Activated CD4-positive, CD25-positive, alpha-beta regulatory T cell (primary cell): ENCODE measurements at places on chromosomes 3 and 15.

DNA sequence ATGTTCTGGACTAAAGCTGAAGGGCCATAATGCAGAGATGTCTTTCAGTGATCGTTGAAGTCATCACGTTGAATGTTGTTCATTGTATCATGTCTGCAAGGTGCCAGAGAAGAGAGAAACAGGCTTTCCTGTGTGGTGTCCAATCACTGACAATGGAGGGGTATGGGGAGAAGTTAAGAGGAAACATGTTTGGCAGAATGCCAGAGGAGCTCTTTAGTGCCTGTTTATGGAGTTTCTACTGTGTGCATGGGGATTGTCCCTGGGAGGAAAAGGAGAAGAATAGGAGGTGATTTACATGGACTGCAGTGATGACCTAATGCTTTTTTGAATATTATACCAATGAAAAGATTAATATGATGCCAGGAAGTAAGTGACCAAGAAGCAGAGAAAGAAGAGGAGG is 11.7 kb downstream of the SCAANT1 start:
- DNase-seq: no peak

- DNase-seq: no peak
These were observed 21.6 kb upstream of the SLC28A2 start for GRCh38 chr15:45230245-45230965.

GRCh38 chr3:108899530-108899929 is 54.1 kb downstream of the GUCA1C start:
- no peak for DNase-seq

DNA sequence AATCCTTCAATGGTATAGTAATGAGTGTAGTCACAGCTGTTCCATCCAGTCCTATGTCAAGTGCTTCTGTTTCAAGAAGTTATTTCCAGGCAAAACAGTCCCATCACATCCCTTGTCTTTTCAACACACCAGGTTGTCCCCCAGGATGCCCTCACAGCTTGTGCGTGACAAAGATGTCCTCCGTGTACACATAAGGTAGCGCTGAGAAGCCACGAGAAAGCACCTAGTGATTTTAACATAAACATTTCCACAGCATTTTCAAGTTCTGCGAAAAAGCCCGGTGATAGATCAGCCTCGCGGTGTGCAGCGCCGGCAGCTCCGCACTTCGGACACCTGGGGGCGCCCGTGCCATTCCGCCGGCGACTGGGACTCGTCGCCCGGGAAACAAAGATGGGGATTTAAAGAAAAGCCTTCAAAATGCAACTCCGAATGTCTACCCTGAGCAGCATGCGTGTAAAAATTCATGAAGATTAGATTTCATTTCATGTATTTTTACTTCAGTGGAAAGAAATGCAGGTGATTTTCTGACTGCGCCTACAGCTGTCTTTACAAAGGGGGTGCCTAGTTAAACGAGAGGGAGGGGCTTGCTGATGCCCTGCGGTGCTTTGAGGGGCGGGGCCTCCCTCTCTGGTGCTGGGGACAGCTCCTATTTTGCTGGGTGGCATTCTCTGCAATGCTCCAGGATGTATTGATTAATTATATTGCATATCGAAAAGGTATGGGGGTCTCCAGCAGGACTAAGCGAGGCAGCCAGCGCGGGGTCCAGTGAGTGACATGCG is 49.9 kb downstream of the KY start:
- peak; percentile 3 for DNase-seq

- no peak for DNase-seq
These were observed 34.5 kb upstream of the CHST2 start for GRCh38 chr3:143084856-143085731.

GRCh38 chr15:81133782-81134461 is at the start of gene CFAP161:
Gene CFAP161, plus strand, starts transcription at chr15:81134270. Its CDS starts 60 bp downstream, at chr15:81134330.
- DNase-seq: no peak

DNA sequence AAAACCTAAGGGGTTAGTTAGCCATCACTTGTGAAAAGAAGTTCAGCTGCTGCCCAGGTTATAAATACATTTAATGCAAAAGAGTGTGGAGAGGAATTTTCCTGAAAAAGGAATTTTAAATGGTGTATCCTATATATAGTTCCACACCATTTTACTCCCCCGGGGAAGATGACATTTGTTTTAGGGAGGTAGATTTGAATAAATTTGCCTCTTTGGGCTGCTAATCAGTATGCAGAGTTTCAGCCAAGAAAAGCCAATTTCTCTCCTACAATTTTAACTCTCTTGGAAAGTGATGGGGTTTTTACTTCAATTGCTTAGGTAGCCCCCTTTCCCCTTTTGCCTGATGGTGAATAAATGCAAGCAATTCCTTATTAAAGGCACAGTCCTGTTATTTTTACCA is 161.2 kb downstream of the OTOL1 start:
- DNase-seq: no peak

GRCh38 chr3:154776549-154777225 is 303.4 kb upstream of the MME start:
- DNase-seq: no peak

DNA sequence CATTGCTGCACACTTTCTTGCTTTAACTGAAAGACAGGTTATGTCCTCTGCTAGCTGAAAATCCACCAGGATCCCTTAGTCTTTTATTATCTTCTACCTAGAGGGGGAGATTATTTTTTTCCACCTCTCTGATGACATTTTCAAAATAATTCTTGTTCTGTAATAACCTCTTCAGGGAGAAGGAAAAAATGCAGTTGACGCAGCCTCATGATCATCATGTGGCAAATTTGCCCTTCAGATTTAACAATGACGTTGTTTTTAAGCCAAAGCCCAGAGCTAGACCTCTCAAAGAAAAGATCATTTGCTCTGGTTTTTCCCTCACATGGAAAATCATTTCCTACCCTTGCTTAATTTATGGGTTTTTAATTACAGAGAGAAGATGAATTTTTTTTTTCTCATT is 724.9 kb downstream of the NLGN1 start:
- no peak for DNase-seq

- DNase-seq: no peak
These were observed 50.9 kb downstream of the HCN4 start for GRCh38 chr15:73317651-73318462.

DNA sequence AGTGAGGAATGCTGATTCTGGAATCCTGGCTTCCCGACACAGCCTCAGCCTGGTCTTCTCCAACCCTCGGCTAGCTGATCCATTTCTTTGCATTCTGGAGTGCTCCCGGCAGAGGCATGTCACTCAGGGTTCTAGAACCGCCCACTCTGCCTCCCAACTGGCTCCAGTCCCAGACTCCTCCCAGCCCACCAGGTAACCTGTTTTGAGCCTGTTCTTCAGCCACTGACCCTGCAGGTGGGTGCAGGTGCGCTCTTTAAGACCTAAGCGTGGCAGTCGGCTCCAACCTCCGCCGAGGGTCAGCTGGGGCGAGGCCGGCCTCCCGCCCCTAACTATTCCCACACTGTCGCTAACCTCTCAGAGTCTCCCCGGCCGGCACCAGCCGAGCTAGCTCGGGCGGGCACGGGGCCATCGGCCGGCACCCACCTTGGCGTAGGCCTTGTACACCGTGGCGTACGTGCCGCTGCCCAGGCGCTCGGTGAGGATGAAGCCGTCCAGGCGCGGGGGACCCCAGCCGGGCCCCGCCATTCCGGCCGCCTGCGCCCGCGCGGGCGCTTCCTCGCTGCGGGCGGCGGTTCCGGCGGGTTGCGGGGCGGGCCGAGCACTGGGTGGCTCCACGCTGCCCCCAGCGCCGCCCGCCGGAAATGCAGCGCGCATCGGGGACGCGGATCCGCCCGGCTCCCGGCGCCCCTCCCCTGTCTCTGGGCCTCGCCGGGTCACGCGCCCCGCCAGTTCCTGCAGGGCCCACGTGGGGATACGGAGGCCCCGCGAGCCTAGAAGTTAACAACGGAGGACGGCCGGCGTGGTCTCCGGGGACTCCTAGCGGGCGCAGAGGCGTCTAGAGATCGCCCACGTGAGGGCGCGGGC is at the start of gene ULK3:
Gene ULK3 (minus strand): TSS at position 576 of the 864 bp plus-strand sequence. CDS start 51 bp downstream, at position 525.
- DNase-seq: peak; percentile 82

- no peak for DNase-seq
These were observed 367.9 kb downstream of the ZIC4 start for GRCh38 chr3:147038481-147038880.

GRCh38 chr3:191473661-191474198 is 12.8 kb downstream of the PYDC2 start:
- no peak for DNase-seq

DNA sequence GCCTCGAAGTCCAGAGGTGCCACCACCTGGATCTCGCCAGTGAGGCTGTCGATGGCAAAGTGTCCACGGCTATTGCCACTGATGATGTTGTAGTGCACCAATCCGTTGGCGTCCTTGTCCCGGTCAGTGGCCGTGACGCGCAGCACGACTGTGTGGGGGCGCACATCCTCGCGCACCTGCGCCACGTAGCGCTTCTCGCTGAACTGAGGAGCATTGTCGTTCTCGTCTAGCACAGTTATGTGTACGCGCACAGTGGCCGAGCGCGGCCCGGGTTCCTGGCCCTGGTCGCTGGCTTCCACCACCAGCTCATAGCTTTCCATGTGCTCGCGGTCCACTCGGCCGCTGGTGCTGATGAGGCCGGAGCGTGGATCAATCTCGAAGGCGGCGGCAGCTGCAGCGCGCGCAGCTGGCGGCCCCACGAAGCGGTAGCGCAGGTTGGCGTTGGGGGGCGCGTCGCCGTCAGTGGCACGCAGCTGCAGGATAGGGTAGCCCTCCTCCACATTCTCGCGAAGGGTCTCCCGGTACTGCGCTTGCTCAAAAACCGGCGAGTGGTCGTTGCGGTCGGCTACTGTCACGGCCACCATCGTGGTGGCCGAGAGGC is 1.8 kb downstream of the CELSR3 start:
- DNase-seq: no peak

GRCh38 chr3:12946251-12946648 is 104.9 kb upstream of the RPL32 start:
- DNase-seq: no peak

GRCh38 chr3:120839120-120839519 is 68.9 kb upstream of the STXBP5L start:
- DNase-seq: no peak

GRCh38 chr3:61662861-61663260 is 101.5 kb downstream of the PTPRG start:
- no peak for DNase-seq

DNA sequence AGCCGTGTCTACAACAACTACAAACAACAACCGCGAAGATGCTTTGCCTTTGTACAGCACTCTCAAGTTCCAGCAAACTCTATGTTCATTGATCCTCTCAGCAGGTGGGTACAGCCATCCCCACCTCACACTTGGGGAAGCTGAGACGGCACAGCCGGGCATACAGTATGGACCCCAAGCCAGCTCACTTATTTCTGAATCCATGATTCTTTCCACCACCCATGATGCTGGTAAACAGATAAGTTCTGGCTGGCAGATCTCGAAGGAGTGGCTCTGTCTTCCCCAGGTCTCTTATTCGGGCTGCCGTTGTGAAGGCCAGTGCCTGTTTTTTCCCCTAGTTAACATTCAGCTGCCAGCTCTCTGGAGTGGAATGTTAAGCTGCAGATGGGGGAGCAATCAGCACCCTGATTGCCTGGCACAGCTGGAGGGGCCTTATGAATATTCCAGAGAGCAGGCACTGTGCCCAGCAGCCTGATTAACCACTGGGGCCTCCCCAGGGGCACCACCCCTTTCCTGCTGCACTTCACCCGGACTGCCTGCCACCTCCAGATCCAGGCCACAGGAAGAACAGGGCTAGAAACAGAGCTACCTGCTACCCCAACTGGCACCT is 73.2 kb downstream of the CORO2B start:
- no peak for DNase-seq

GRCh38 chr15:33309602-33310276 is 1.0 kb upstream of the RYR3 start:
- DNase-seq: no peak

DNA sequence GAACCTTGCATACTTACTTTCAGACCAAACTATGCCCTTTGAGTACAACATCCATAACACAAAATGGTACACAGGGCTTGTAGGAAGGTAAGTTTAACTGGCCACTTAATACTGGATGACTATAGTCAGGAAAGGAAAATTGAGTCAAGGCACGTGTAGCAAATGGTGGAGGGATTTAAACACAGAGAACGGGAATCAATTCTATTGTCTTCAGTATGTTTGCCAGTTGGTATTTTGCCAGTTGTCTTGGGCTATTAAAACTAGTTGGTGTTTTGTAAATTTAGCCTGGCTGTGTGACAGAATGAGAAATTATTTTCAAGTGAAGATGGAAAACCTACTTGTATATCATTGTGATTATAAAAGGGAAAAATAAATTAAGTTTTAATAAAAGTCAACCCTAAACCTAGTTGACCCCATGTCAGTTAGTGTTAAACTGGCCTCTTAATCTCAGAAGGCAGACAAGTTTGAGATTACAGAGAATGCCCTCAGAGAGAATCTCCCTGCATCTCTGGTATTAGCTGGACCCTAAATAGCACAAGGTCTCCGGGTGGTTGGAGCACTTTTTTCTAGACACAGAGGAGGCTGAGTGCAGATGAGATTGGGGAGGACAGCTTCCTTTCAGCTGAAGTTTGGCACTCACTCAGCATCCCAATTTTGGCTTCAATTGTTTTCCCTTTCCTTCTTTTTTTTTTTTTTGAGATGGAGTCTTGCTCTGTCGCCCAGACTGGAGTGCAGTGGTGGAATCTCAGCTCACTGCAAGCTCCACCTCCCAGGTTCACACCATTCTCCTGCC is 91.2 kb downstream of the MB21D2 start:
- DNase-seq: no peak
